ENCODE measurements at places on chromosomes 3 and 15.

GRCh38 chr15:100918034-100918689 lies 995 bp upstream of the LRRK1 start:
- peak; percentile 96 for DNase-seq

- DNase-seq = no peak
Observed at GRCh38 chr3:15477951-15478639, 43.4 kb downstream of the COLQ start.

GRCh38 chr3:105767776-105768175 lies 101.0 kb downstream of the CBLB start:
- no peak for DNase-seq

DNA sequence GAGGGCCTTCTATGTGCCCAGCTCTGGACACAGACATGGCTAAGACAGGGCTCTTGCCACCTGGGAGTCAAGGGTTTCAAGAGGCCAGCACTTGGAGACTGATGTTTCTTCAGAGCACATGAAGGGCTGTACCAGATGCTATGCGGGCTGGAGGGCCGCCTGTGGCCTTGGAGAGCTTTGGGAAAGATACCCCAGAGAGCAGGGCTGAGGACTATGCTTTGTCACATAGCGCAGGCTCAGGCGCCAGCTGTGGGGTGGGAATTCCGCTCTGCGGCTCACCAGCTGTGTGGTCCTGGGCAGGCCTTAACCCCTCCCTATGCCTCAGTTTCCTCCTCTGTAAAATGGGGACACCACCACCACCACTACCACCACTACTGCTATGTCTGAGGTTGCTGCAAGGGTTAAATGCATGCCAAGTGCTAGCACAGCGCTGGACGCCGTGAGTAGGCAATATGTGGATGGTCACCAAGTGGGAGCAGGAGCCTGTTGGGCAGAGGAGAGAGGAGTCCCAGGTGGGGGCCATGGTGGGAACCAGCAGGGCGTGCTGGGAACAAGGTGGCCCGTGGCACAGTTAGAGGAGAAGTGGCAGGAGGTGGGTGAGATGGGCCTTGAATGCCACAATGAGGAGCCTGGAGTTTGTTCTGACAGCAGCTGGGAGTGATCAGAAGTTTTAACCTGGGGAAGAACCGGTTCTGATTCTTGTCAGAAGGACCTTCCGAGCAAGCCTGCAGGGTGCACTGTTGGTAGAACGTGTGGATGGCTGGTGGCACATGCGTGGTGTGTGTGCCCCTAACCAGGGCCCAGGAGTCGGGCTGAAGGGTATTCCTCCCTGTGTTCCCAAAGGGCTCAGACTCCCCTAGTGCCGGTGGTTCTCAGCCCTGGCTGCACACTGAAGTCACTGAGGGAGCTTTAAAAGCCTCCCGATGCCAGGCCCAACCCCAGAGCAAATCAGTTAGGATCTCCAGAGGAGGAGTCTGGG lies 41.7 kb downstream of the FEM1B start:
- DNase-seq = peak; percentile 21

DNA sequence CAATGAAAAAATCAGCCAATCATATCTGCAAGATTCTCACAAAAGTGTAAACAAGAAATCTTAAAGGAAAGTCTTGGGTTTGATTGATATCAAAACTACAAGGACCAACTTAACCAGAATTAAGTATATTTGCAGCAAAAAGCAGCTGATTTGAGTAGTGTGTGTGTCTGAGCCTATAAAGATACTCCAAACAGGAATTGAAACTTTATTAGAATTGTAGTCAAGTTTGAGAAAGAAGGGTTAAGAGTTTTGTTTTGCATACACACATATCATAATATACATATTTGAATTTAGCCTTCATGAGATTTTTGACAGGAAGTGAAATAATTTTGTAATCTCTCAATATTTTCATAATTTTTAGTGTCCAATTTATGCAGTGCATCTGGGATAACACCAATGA lies 300.1 kb downstream of the NAALADL2 start:
- DNase-seq = no peak

DNA sequence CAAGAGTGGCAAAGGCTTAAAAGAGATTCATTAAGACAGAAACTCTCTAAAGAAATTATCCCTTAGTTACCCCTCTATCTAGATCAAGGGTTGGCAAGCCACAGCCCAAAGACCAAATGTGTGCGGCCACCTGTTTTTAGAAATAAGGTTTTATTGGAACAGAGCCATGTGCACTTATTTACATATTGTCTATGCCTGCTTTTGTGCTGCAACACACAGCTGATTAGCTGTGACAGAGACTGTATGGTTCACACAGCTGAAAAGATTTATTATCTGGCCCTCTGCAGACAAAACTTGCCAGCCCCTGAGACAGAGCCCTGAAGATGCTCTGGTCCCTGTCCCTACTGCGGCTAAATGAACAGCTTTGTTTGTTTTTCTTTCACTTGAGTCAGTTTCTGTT lies 88.1 kb downstream of the ADAMTS9 start:
- no peak for DNase-seq

DNA sequence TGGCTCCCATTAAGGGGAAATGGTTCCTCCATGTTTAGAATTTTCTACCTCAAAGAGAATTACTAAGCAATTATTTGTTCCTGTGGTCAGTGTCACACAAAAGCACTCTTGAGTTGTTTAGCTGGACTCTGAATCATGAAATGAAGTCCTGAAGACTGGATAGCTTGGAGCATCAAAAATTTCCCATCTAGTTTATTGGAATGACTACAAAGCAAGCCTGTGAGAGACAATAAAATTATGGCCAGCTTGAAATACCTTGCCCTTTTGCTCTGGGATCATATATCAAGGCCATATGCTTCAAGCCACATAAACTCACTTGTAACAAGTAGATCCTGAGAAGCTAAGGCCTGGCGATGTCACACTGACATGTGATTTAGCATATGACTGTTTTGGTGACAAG lies 292.3 kb downstream of the TIGIT start:
- DNase-seq = no peak

GRCh38 chr3:156606729-156607128 lies 51.8 kb upstream of the SSR3 start:
- DNase-seq = no peak

DNA sequence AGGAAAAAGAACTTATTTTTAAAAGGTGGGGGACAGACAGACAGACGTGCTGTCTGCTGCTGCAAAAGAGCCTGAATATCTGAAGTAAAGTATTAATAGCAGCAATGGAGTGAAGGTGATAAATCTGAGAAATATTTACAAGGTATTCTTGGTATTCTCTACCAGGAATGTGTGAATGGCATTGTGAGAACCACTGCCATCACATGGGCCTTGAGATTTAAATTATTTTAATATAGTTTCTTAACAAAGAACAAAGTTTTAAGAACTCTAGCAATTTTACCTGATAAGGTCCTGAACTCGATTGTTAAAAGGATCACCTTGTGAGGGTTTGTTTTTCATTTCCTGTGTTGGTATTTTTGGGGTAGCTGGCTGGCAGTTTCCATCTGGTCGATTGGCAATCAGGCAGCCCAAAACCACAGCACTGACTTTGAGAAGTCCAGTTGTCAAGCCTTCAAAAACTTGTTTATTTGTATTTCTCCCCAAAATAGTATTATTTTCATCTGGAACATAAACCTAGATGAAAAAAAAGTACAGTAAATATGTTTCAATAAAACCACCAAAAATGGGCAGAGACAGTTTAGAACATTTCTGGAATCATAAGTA lies 97.3 kb downstream of the ISL2 start:
- peak; percentile 42 for DNase-seq

DNA sequence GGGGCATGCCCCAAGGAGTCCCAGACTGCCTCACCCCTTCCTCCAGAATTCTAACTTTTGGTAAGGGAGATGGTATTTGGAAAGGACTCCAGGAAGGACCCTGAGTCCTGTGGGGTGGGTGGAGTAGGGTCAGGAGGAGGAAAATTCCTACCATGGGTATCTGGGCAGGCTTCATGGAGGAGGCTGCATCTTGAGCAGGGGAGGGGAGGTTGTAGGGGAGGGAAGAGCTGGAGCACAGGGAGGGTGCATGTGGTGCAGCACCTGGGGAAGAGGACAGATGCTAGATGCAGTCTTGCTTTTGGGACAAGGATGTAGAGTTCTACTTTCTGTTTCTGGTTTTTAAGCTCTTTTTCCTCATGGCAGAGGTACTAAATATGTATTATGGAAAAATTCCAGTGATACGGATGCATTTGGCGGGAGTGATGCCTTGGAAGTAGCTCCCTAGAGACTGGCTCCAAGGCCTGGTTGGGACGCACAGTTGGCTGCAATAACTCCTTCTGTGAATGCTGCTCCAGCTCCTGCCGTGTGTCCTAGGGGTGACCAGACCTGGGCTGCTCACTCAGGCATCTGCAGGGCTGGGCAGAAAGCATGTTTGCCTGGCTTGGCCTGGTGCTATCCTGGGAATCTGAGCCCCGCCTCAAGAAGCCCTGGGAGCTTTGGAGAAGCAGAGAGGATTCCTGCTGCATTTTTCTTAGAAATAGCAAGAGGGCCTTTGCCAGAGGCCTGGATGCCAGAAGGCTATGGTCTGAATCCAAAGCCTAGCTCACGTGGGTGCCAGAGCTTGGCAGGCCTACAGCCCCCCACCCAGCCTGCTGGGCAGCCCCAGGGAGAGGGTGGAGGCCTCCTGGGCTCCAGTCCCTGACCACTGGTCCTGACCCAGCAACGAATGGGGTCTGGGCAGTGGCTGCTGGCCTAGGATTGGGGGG lies 10.1 kb downstream of the SEMA3F start:
- peak; percentile 69 for DNase-seq

- peak; percentile 80 for DNase-seq
Observed at GRCh38 chr3:62376906-62377877, 3.8 kb upstream of the FEZF2 start.

- DNase-seq = no peak
Observed at GRCh38 chr3:172617013-172617706, 93.7 kb downstream of the NCEH1 start.

DNA sequence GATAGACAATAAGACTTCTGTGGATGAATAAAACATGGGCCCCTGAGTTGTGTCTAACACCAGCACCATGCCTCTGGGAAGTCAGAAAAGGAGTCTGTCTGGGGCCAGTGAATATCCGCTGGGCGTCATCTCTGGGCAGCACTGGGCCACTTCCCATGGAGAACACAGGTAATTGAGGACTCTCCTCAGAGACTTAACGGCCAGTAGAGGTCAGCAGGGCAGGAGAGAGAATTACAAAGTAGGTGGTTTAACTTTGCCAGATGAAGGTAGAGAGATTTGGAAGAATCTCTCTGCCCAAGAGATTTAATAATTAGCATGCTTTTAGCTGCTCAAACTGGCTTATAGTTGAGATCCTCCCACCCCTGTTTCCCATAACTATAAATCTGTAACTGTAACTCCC lies 65.7 kb downstream of the OCA2 start:
- no peak for DNase-seq

- no peak for DNase-seq
Observed at GRCh38 chr15:64029110-64029509, 17.2 kb downstream of the DAPK2 start.

- no peak for DNase-seq
Observed at GRCh38 chr3:16496408-16497222, 16.9 kb downstream of the RFTN1 start.

- DNase-seq = no peak
Observed at GRCh38 chr3:165464736-165465135, 268.6 kb upstream of the SLITRK3 start.

- DNase-seq = no peak
Observed at GRCh38 chr3:16999161-16999560, 114.4 kb downstream of the PLCL2 start.

DNA sequence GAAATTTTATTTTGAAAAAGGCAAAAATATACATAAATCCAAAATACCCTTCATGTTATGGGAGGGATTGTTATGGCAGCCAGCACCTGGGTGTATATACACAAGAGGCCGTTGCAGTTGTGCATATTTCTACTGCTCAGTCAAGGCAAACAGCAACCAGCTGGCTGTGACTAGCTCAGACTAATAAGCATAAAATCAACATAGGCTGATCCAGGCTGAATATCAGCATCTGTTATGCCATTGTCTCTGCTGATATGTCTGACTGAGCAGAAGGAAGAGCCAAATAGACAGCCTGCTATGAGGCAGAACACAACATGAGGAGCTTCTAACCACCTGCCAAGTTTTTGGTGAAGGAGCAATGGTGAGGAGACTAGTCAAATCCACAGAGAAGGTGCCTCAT lies 457.5 kb upstream of the ALCAM start:
- no peak for DNase-seq
